Activated T-cell treated with anti-CD3 and anti-CD28 coated beads, Interleukin-2, amount 50 U/mL, for 4 hours (primary cell): ENCODE measurements at places on chromosomes 16 and 17. TPM values are rescaled to one million over a fixed set of nuclear protein-coding genes. Genes with fewer than 3 reads are reported as not detected.
A peak's percentile ranks its signal among the peaks of the same experiment; 100 is the strongest.

IRF8 gene
- total RNA-seq = 561 TPM

DNA sequence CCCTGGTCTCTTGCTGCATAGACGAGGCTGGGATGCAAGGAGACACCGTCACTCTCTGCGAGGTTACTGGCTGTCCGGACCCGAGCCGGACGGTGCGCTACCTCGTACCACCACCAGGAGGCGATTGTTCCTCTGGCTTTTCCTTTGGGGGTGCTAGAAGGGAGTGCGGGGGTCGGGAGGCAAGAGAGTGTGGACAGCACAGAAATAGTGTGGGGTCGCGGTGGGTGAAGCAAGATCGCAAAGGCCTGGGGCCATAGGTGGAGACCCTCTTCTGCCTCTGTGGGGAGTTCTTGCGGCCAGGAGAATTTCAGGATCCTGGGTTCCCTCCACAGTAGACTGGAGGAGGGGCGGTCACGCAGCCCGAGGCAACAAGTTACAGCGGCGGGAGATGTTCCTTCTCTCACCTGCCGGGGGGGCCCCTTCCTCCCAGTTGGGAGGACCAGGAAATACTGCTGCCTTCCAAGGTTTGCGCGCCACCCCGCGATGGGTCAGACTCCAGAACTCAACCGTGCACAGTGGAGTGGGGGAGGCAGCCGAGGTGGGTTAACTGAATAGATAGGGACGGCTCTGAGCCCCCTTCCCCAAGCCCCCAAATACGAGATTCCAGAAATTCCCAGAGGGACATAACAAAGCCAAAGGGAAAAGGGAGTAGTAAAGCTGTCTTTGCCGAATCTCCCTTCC lies 6.9 kb downstream of the PHOSPHO1 start:
- peak; percentile 70 for DNase-seq

DNA sequence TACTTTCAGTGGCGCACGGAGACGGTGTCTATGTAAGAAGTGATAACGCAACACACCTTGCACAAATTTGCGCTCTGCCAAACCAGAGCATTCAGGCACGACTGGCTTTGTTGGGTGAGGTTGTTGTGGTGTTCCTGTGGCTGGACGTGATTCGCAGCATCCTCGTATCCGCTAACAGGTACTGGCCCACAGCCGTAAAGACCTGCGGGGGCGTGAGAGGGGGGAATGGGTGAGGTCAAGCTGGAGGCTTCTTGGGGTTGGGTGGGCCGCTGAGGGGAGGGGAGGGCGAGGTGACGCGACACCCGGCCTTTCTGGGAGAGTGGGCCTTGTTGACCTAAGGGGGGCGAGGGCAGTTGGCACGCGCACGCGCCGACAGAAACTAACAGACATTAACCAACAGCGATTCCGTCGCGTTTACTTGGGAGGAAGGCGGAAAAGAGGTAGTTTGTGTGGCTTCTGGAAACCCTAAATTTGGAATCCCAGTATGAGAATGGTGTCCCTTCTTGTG lies 510.9 kb downstream of the KCNJ18 start:
- DNase-seq = no peak

DNA sequence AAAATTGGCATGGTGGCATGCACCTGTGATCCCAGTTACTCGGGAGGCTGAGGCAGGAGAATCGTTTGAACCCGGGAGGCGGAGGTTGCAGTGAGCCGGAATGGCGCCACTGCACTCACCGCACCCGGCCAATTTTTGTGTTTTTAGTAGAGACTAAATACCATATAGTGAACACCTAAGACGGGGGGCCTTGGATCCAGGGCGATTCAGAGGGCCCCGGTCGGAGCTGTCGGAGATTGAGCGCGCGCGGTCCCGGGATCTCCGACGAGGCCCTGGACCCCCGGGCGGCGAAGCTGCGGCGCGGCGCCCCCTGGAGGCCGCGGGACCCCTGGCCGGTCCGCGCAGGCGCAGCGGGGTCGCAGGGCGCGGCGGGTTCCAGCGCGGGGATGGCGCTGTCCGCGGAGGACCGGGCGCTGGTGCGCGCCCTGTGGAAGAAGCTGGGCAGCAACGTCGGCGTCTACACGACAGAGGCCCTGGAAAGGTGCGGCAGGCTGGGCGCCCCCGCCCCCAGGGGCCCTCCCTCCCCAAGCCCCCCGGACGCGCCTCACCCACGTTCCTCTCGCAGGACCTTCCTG lies at the start of gene HBQ1:
TSS of gene HBQ1 (plus strand) at position 359 of the 575 bp plus-strand sequence. CDS start at position 387, 28 bp downstream.
- peak; percentile 23 for DNase-seq

GRCh38 chr17:50533720-50534148 lies 1.2 kb downstream of the EPN3 start:
- DNase-seq = no peak

DNA sequence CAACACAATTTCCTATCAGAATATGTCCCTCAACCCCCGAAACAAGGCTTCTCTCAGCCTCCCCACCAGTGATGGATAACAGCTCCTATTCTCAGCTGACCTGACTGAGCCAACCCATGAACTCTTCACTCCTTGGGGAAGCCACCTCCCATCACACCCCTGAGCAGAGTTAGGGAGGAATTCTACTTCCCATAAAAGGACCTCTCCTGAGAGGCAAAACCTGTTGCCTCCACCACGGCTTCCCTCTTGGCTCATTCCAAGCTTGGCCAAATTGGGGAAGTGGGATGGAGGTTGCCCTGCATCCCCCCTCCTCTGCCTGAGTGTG lies 5.7 kb upstream of the RASL10B start:
- no peak for DNase-seq
